ENCODE measurements at places on chromosomes 1 and 21.

- DNase-seq: no peak
Observed at GRCh38 chr1:87435484-87435883, 106.8 kb downstream of the LMO4 start.

GRCh38 chr1:42298520-42298919 is 36.5 kb downstream of the FOXJ3 start:
- no peak for DNase-seq

- peak; percentile 88 for DNase-seq
Observed at GRCh38 chr1:203702130-203702577, 62.8 kb upstream of the LAX1 start.

- no peak for DNase-seq
Observed at GRCh38 chr1:245986404-245987218, 520.5 kb downstream of the SMYD3 start.

- no peak for DNase-seq
Observed at GRCh38 chr1:8349961-8350360, 32.0 kb downstream of the SLC45A1 start.

- no peak for DNase-seq
Observed at GRCh38 chr21:44780767-44781459, 20.7 kb downstream of the UBE2G2 start.

- DNase-seq: no peak
Observed at GRCh38 chr1:117585086-117585485, 20.8 kb upstream of the TENT5C start.

GRCh38 chr1:21821385-21822019 is 9.4 kb downstream of the LDLRAD2 start:
- DNase-seq: no peak

- no peak for DNase-seq
Observed at GRCh38 chr1:75908717-75909152, 23.5 kb downstream of the ASB17 start.

DNA sequence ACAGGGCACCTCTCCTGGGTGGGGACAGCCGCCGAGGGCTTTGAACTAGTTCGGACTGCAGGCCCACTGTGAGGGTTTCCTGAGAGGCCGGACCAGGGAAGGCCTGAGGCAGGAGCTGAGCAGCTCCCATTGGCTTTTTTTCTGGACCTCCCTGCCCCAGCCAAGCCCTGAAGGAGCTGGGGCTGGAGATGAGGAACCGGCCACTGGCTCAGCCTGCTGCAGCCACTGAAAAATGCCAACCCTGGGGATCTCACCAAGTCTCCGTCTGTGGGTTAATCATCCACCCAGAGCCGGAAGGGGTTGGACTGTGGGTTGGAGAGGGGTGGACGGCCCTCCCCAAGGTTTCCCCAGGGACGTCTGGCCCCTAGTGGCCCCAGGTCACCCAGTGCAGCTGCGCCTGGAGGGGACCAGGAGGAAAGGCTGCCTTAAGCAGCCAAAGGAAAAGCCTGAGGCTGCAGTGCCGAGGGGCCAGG is 2.5 kb downstream of the VWA1 start:
- no peak for DNase-seq

DNA sequence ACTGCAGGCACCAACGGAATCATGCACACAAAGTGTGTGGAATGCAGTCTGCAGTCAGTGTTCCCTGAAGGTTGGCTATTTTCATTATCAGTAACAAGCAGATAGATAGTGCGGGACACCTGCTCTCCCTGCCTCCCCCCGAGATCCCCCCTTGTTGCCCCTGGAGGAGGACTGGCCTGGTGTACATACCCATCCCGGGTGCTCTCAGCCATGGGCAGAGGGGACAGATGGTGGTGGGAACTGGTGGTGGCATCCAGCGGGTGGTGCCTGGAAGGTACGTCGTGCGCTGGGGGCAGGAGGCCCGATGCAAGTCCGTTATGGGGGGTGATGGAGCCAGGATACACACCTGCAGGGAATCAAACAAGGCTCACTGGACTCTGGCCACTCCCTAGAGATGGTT is 55.2 kb downstream of the DMRTB1 start:
- no peak for DNase-seq

- DNase-seq: no peak
Observed at GRCh38 chr1:210608767-210609166, 280.1 kb downstream of the HHAT start.

DNA sequence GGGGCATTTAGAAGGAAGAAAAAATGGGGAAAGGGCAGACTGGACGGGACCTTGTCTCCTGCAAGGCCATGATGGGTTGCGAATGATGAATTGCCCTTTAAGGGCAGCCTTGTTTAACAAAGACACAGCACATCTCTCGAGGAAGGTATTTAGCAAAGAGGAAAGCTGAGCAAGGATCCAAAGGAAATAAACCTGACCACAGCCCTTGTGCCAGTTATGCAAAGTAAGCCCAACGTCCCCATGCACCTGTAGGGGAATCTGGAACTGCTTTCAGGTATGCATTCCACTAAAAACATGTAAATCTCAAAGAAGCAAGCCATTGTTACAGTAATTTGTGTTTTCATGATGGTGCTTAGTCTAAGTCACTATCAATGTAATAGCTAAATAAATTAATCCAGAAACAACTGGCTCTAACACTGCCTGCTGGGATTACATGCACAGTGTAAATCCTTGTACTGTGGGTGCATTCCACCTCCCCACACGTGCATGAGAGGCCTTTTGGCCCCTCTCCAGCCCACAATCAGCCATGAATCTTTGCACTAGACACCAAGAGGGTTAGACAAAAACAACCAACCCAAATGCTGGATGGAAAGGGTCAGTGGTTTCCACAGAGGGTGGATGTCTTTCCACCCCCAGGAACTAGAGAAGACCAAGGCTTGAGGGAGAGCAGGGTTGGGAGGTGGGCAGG is 228.8 kb upstream of the KAZN start:
- no peak for DNase-seq

GRCh38 chr21:42199868-42200463 is 19.0 kb upstream of the ABCG1 start:
- no peak for DNase-seq

DNA sequence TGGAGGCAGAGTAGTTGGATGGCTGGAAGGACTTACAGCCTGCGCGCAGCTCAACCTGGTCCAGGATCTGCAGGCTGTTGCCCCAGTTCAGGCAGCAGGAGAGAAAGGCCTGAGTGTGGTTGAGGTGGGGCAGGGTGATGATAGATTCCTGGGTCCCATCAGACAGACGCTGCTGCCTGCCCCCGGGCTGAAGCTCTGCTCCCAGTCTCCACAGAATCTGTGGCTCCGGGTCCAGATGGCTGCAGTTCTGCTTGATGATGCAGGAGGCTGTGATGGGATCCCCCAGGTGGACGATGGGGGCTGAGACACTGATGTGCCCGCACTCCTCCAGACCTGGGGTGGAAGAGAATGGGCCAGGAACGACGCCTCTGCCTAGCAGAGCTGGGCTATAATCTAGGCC is 7.4 kb downstream of the CSF3R start:
- DNase-seq: no peak

DNA sequence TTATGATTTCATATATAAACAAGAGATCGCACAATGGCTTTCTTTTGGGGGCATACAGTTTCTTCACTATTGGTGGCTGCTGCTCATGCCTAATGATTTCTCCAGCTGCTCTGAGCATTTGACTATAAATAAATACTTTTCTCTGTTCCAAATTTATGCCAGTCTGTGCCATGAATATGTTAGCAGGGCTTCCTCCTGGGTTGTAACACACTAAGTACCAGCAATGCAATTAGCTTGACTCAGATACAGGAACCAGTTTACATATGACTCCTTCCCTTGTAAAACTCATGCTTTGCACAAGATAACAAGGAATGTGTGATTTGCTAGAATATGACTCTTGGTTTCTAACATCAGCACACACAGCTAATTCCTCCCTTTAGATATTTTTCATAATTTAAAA is 1629.7 kb downstream of the NCAM2 start:
- no peak for DNase-seq

GRCh38 chr1:100580446-100580845 is 42.5 kb downstream of the GPR88 start:
- DNase-seq: no peak

GRCh38 chr1:224198572-224198971 is 15.5 kb downstream of the DEGS1 start:
- no peak for DNase-seq

DNA sequence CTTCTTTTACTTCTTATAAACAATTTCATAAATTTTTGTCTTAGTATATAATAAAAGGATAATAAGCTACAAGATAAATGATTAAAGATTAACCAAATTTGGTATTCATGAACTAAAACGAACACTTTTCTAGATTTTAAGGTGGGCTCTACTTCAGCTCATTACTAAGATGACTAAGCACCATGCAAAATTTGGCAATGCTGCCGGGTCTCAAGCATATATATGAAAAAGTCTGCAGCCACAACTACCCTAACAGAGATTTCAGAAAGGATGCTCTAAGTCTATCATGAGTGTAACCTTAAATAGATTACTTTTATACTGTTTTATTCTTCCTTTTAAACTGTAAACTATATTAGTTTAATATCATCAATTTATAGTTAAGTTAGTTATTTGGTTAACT is 47.8 kb downstream of the BRWD1 start:
- DNase-seq: no peak

GRCh38 chr21:46560568-46561444 is 44.1 kb downstream of the S100B start:
- no peak for DNase-seq

- DNase-seq: no peak
Observed at GRCh38 chr1:220003015-220003414, 43.3 kb downstream of the EPRS1 start.

DNA sequence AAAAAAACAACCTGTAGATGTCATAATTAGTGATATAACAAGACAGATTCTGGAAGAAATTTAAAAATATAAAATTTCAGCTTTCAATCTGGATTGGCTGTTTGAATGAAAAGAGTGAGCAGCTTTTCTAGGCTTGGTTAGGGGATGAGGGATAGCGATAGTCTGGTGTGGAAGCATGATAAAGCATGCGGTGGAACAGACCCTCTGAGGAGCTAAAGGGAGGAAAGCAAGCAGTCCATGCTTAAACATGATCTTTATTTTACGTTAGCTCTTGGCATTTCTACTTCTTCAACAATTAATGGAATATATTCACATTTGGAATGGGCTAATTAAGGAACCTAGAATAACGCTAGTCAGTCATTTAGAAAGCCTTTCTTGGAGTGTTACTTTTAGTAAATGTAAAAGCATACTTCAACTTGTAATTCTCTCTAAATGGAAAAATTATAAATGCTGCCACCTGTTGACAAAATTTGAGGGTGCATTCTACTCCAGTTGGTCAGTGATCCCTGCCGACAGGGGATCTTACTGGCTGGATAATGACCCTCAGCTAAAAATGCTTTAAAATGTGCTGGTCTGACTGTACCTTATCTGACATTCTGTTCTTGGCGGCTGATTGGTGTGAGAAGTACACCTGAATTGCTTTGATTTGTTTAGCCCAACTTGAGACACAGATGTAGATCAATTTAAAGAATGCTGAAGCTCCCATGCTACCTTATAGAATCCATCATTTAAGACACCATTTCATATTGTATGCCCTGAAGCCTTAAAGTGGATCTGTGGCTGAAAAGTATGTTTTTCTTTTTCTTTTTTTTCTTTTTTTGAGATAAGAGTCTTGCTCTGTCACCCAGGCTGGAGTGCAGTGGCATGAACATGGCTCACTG is 61.2 kb downstream of the AK4 start:
- DNase-seq: peak; percentile 73

GRCh38 chr1:90370686-90371447 is 346.2 kb downstream of the BARHL2 start:
- no peak for DNase-seq

GRCh38 chr1:1165485-1165884 is 8.2 kb upstream of the TTLL10 start:
- DNase-seq: no peak

DNA sequence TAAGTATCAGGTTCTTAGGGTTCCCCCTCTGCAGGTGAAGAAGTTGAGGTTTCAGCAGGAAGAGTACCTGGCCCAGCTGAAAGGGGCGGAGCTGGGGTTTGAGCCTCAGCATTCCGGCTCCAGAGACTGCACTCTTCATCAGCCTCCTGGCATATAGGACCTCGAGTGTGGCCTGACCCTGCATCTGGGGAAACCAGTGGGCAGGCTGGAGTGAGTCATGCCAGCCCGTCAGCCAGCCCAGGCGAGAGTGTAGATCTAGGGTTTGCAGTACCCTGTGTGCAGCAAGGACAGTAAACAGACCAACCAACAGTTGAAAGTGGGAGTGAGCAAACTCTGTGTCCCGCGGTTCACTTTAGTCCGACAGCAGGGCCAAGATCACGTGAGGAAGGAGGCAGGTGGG is 14.1 kb downstream of the MFSD2A start:
- DNase-seq: no peak

GRCh38 chr1:50156241-50157010 is 47.7 kb downstream of the ELAVL4 start:
- no peak for DNase-seq

DNA sequence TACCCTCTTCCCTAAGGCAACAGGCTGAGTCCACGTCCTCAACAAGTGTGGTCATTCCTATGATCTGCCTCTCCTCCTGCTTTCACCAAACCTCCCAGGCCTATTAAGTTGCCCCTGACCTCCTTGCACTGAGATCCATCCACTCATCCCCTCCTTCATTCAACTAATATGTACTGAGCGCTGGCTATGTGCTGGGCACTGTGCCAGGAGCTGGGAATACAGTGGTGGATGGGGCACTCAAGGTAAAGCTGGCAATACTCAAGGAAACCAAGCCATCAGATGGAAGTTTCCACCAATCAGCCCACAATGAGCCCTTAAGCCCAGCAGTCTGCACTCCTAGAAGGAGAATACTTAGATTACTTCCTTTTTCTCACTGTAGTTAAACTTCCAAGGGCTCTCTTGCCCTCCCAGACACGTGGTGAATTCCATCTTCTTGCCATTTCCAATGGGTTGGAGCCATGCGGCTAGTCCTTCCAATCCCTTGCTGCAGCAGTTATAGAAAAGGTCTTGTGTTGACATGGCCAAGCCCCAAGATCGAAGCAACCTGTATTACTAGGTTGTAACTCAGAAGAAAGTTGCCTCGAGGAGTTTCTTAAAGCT is 279.9 kb upstream of the RUNX1 start:
- DNase-seq: no peak

DNA sequence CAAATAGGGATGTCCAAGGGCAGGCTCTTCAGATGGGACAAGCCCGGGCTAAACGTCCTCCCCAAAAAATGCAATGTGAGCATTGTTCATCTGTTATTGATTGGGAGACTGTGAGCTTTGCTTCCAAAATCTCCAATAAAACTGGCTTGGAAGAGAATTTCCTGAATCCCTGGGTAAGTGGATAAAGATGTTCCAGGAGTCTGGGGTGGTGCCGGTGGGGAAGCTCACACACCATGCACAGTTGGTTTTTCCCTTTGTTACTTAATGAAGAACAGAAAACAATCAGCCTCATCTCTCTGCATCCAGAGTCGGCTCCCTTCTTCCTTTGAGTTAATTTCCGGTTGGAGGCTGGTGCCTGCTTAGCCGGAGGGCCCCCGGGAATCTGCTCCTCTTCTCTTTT is 72.1 kb upstream of the ZBTB40 start:
- DNase-seq: no peak

GRCh38 chr1:107673006-107673405 is 292.0 kb downstream of the VAV3 start:
- no peak for DNase-seq

All from hematopoietic multipotent progenitor cell treated with erythropoietin and hydrocortisone succinate and interleukin-3 and kit ligand, for 17 days (in vitro differentiated cells).